ENCODE measurements at places on chromosomes 1 and 21.

DNA sequence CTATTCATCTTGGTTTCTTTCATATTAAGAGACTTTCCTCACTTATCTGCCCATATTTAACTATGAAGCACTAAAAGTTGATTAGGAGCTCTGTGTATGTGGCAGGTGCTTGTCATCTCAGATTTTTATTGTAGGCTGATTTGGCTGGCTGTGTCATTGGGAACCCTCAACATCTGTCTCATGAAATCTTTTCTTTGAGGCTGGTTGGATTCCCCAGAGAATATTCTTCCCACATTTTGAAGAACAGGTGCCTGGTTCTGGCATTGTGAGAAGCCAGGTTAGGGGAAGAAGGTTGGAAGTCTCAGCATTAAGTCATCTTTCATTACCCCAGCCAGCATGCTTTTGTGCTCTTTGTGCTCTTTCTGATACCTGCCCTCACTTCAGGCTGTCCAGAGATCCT, 37.1 kb downstream of the EEIG2 start:
- no peak for DNase-seq

GRCh38 chr1:204503122-204503912, 8.7 kb upstream of the PIK3C2B start:
- DNase-seq, result no peak

GRCh38 chr1:99599678-99600175, 46.2 kb upstream of the PALMD start:
- DNase-seq, result no peak

DNA sequence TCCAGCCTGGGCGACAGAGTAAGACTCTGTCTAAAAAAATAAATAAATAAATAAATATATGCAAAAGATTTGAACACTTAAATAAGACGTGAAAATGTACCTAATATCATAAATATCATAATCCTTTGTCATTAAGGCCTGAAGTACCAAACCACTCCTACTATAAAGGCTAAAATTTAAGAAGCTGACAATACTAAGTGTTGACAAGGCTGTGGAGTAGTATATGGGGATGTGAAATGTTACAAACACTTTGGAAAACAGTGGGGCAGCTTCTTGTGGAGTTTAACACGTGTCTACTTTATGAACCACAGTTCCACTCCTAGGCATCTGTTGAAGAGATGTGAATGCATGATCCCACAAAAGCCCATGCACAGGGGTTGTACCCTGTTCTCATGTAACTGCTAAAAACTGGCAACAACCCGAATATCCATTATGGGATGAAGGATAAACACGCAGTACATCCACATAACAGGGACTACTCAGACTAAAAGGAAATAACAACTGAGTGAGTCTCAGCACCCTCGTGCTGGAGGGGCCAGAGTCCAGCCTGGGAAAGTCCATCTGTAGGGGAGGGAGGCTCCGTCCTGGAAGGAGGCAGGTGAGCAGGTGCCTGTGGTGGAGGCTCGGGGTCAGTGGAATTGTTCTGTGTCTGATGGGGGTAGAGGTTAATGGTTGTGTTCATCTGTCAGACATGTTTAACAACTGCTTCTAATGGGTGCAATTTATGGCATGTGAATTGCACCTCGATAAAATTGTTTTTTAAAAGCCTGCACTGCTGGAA, 6.7 kb upstream of the SLC19A1 start:
- no peak for DNase-seq

GRCh38 chr1:199089393-199090122, 450.7 kb downstream of the PTPRC start:
- peak; percentile 22 for DNase-seq

DNA sequence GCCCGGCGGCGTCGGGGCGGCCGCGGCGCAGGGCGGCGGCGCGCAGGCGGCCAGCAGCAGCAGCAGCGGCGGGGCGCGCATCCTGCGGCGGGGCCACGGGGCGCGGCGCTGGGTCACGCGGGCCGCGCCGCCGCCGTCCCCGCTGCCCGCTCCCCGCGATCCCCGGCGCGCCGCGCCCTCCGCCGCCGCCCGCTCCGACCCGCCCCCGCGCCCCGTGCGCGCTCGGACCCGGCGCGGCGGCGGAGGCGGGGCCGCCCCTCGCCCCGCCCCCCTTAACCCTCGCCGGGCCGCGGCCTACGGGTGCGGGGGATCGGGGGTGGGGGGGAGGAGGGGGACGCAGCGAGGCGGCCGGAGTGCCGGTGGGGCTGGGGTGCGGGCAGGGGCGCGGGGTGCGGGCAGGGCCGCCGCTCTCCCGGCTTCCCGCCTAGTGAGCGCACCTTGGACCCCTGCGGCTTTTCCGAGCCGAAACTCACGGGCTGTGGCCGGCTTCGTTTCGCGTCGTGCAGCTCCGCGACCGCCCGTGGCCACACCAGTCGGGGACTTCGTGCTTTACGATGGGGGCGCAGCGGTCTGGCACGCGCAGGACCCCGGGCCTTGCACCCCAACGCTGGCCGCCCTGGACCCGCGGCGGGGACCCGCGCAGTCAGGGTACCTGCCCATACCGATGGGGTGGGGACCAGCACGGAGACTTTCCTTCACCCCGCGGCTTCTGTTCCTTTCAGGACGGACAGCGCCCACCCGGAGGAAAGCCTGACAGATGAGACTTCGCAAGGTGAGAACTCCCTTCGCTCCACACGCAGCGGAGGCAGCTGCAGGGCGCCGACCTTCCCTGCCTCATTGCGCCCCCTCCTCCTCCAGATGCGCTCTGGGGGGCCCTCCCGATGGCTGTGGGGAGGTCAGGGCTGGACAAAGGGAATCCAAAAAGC, at the start of gene FNDC10:
Gene FNDC10, minus strand, starts transcription at position 201 of the 926 bp plus-strand sequence. Its CDS starts 120 bp downstream, at position 81.
- DNase-seq, result no peak

GRCh38 chr1:66383611-66384010, 150.3 kb upstream of the SGIP1 start:
- no peak for DNase-seq

DNA sequence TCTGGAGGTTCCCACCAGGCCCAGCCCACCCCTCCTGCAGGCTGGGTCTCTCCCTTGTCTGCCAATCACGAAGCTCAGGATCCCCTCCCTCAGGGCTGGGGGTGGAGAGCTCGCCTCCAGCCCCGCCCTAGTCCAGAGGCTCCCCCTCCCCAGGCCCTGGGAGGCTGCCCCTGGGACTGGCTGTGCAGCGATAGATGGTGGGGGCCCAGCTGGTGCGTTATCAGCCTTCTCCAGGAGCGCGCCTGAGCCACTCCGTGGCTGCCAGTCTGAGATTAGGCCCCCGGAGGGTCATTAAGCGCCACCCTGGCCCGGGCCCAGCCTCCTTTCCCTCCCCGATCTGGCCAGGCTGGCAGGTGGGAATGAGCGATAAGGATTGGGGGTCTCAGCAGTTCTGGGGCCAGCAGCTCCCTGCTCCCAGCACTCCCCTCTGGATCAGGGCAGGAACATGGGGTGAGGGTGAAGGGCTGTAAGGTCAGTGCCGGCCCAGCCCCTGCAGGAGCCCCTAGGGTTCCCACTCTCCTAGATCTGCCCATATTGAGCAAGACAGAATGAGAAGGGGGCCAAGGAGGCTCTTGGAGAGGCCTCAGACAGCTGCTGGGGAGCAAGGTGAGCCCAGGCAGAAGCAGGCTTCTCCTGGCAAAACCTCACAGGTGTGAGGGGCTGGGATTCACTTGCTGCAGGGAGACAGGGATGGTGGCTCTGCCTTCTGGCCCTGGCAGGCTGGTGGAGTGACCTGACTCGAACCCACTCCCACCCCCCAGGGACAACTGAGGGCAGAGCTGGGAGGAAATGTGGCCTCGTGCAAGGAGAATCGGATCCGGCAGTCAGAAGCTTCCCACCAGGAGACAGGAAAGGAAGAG, 8.5 kb downstream of the PDZK1IP1 start:
- no peak for DNase-seq

DNA sequence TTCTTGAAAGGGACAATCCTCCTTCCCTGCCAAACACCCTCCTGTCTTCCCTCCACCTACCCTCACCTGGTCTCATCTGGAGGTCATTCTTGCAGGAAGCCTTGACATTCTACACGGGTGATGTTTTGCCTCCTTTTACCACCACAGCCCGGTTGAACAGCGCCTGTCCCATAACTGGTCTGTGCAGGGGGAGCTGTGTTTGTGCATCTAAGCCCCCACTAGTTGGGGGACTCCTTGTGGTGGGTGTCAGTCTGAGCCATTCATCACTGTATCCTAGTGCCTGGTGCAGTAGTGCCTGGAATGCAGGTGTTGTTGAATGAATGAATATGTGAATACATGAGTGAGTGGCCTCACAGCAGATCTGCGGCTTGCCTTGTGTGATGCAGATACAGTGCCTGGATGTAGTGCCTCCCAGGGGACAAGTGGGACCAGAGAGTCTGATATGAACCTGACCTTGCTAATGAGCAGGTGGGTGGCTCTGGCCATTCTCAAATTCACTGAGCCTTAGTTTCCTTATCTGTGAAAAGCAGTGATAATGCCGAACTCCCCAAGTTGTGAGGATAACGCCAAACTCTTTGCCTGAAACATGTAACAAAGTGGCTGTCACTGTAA, 79.8 kb downstream of the OMA1 start:
- DNase-seq, result no peak

DNA sequence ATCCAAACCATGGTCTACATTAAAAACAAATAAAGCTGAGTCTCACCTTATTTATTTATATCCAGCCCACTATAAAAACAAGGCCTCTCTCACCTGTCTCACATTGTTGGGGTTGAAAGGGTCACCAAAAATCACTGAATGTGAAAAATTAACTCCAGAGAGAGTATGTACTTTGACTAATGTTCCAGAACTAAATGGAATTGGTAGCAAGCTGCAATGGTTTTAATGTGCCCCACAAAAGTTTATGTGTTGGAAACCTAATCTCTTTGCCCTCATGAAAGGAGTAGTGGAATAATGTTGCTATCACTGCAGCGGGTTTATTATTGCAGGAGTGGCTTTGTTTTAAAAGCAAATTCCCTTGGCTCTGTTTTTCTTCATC, 230.3 kb downstream of the LTN1 start:
- DNase-seq, result no peak

DNA sequence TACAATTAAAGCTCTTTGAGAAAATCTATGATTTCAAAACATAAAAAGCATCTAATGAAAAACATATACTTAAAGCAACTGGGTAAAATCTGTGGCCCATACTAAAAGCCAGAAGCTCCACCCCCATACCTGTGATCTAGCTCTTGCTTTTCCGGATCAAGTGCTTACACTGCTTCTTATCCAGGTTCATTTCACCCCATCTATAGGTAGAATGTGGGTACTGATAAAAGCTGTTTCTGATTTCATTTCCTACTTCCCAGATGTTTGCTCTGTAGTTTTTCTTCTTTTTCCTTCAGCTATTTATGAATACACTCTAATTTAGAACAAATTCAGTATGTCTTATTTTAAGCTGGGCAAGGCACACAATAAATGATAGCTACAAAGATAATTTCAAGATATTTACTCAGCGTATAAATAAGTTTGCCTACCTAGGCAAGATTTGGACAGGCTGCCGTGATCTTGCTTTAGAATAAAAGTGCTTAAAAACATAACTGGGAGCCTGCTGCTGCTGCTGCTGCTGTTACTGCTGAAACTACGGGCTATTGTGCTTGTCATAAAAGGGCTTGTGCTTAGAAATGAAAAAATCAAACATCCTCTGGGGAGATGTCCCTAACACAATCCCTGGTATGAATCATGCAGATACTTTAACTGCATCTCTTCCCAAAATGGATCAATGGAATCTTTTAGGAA, 2.1 kb downstream of the SIPA1L2 start:
- no peak for DNase-seq

DNA sequence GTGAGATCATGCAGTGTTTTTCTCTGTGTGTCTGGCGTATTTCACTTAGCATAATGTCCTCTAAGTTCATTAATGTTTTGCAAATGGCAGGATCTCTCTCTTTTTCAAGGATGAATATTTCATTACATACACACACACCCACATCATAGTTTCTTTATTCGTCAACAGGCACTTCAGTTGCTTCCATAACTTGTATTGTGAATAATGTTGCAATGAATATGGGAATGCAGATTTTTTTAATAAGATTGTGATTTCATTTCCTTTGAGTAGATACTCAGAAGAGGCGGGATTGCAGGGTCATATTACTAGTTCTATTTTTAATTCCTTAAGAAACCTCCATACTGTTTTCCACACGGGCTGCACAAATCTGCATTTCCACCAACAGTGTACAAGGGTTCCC, 134.0 kb downstream of the CLEC20A start:
- no peak for DNase-seq

DNA sequence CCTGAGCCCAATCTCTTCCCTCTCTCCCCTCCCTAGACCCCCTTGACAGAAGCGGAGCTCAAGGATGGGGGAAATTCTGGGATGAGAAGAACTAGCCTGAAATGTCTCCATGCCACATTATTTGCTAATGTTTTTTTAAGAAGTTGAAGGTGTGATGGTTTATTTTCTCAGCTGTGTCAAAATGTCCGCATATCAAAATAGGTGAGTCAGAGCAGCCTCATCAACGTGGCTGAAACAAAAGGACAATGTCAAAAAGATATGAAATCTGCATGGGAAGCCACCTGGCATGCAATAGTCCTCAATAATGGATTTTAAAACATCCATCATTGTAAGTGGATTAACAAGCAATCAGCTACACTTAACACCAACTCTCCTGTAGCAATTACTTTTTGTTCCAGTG, 101.4 kb downstream of the BEND5 start:
- DNase-seq, result no peak

GRCh38 chr1:11187931-11188330, 1.2 kb upstream of the ANGPTL7 start:
- no peak for DNase-seq

GRCh38 chr1:10471411-10472219, 714 bp downstream of the DFFA start:
- DNase-seq, result peak; percentile 5

- peak; percentile 20 for DNase-seq
Observed at GRCh38 chr1:34928699-34929496, 552 bp downstream of the DLGAP3 start.

DNA sequence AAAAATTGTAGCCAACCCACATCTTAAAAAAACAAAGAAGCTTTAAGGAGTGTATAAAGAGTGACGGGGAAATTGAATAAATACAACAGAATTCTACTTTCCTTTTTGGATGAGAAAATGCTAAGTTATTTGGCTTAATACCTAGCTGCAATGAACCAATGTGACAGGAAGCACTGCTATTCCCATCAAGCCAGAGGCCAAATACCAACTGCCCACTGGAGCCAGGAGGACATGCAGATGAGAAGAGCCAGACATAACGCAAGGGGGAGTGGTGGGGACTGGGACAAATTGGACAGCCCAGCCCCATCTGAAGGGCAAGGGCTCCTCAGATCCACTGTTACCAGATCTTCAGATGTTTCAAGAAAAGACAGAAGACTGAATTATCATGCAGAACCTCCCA, 25.7 kb downstream of the DNAJC11 start:
- no peak for DNase-seq
